ENCODE measurements at places on chromosomes 3 and 15. TPM values are rescaled to one million over a fixed set of nuclear protein-coding genes. Genes with fewer than 3 reads are reported as not detected.
A peak's percentile ranks its signal among the peaks of the same experiment; 100 is the strongest.

GRCh38 chr3:140536926-140537726, 140.7 kb upstream of the TRIM42 start:
- DNase-seq, result no peak

DNA sequence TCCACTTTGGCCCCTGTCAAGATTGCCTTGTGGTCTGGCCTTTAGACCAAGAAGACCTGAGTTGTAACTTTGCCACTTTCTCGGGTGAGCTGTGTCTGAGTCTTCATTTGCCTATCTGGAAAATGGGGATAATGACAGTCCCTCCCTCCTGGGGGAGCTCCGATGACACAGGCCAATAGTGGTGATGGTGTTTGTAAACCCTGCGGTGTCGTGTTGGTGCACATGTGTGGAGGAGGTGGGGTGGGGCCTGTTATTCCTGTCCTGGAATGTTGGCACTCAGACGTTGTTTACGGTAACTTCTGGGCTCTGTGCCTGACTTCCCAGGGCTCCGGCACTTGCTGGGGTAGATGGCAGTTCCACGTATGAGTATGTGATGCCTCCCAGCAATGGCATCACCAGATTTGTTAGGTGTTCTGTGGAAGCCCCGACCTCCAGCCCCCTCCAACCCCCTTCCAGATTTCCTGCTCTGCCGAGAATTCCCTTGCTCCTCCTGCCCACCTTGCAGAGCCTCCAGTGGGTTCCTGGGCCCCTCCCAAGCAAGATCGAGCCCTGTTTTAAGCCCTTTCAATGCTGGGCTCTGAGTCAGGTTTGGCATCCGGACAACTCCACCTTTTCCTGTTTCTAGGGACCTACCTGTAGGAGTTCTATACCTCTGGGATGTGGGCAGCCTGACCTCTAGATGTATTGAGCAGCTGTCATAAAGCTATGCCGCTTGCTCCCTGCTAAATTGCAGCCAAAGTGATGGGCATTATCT, 31.4 kb downstream of the HRH1 start:
- no peak for DNase-seq

- DNase-seq, result peak; percentile 28
Measured at GRCh38 chr3:177150970-177151627, 46.2 kb downstream of the TBL1XR1 start.

DNA sequence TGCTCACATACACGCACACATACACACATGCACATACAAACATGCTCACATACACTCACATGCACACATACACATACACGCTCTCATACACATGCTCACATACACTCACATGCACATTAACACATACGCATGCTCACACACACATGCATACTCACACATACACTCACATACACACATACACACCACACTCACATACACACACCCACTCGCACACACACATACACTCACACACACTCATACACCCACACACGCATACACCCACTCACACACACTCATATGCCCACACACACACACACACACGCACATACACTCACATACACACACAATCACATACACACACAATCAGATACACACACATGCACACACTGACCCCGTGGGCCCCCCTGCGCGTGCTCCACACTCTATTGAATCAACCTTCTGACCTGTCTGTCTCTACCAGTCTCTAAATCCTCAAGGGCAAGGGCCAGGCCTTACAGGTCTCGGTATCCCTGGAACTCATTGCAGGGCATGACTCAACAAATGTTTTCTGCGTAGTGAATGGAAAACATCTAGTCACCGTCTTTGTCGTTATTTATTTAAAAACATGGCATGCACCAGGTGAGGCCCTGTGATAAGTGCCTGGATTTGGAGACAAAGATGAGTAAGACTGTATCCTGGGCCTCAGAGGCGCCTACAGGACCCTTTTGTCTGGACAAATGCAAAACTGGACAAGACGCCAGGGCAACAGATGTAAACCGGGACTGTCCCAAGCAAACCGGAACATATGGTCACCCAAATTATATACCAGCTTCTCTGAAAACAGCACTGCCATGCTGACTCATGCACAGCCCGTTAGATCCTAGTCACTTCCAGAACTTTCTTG, 41.8 kb downstream of the GRK7 start:
- no peak for DNase-seq

The FBXW12 gene
- not detected for total RNA-seq

The CPLX3 gene
- total RNA-seq, result not detected

The MDFIC2 gene
- not detected for total RNA-seq

The PPP2R3A gene
- total RNA-seq, result 0.81 TPM
